Stimulated activated CD8-positive, alpha-beta memory T cell treated with anti-CD3 and anti-CD28 coated beads, Interleukin-2, amount 100 ng/mL, for 1 hour (primary cell): ENCODE measurements at places on chromosomes 7 and 10.

DNA sequence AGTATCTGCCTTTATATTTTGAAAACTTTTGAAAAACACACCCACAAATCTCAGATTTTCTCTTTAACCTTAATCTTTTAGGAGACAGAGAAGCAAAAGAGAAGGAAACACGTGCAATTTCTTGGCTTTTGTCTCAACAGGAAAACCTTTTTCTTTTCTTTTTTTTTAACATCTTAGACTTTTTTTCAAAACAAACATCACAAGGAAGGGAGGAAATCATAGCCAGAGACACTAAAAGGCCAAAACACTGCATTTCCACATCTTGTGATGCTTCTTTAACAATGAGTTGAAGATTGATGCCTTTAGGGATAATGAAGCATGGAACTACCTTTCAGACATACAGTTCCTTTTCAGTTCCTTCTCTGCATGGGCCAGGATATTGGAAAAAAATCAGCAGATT is 136.6 kb upstream of the NRBF2 start:
- DNase-seq = no peak

DNA sequence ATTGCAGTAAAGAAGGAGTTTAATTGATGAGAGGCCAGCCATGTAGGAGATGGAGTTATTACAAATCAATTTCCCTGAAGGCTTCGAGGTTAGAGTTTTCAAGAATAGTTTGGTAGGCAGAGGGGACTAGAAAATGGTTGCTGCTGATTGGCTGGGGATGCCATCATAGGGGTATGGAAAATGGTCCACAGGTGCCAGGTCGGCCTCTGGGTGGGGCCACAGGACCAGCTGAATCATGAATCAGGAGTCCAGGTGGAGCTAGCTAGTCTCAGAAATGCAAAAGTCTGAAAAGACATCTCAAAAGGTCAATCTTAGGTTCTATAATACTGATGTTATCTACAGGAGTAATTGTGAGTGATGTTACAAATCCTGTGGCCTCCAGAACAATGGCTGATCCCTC is 714.0 kb upstream of the GHITM start:
- DNase-seq = no peak

- DNase-seq = no peak
Measured at GRCh38 chr10:72887043-72887442, 6.5 kb upstream of the OIT3 start.

GRCh38 chr7:144668503-144668902 is 167.3 kb downstream of the TPK1 start:
- DNase-seq = no peak

- DNase-seq = no peak
Measured at GRCh38 chr10:37053476-37053875, 71.9 kb upstream of the ANKRD30A start.

GRCh38 chr10:63003816-63004453 is 129.2 kb upstream of the NRBF2 start:
- DNase-seq = no peak

- no peak for DNase-seq
Measured at GRCh38 chr10:17835688-17836087, 26.5 kb downstream of the MRC1 start.

GRCh38 chr7:115662120-115662519 is 368.4 kb downstream of the TFEC start:
- no peak for DNase-seq

DNA sequence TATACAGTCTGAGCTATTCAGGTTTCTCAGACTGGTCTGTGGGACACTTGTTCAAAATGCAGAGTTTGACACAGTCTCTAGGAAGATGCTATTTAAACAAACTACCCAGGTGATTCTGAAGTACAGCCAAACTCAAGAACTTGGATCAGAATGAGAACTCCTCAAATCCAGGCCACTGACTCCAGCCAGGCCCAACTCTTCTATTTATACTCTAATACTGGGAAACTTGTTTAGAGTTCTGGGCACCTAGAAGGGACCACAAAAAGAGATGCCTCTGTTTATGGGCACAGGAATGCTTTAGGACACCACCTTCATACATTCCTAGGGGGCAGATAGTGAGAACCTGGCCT is 40.1 kb upstream of the ADD3 start:
- no peak for DNase-seq

DNA sequence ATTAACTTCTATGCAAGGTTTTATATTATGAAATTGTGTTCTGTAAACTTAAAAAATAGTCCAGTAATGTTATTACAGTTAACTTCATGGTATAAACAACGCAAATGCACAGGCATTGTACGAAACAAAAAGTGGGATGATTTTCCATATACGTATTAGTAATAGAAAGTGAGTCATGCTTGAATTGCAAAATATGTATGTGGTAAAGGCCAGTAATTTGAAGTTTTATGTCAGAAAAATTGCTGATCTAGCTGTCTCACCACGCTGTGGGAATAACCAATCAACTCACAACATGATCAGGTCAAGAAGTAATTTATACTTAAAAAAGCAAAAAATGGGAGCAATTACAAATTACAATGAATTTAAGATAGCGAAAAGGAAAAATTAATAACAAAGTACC is 37.0 kb upstream of the GLI3 start:
- no peak for DNase-seq

- no peak for DNase-seq
Measured at GRCh38 chr10:86361156-86362128, 5.2 kb downstream of the GRID1 start.

DNA sequence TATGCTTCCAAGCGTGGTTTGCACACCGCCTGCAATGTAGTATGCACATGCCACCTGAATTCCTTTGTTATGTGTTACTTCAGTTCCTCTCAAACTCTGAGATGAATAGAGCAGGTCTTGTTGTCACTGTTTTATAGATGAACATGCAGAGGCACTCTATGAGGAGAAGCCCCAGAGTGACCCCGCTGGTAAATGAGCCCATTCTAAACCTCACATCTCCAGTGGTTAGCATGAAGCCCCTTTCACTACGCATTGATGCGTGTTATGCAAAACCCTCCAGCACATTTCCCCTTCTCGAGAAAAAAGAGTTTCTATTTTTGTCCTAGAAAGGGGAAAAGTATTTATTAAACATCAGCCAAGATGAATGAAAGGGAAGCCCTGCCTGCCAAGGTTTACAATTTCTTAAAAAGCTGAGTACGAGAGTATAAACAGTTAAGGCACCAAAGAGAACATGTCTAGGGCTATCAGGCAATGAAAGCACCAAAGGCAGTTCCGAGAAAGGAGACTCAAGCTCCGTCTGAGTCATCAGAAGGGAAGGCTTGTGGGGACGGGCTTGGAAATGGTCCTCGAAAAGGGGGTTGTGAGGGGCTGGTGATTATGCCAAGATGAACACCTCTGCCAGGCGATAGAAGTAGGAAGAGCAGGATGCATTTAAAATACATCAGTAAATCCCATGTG is 58.7 kb upstream of the PFKP start:
- no peak for DNase-seq

GRCh38 chr10:121217331-121217730 is 366.2 kb downstream of the WDR11 start:
- DNase-seq = no peak

GRCh38 chr10:43237631-43238446 is 29.0 kb downstream of the RASGEF1A start:
- no peak for DNase-seq

- DNase-seq = no peak
Measured at GRCh38 chr7:151724920-151725584, 151.9 kb downstream of the PRKAG2 start.

DNA sequence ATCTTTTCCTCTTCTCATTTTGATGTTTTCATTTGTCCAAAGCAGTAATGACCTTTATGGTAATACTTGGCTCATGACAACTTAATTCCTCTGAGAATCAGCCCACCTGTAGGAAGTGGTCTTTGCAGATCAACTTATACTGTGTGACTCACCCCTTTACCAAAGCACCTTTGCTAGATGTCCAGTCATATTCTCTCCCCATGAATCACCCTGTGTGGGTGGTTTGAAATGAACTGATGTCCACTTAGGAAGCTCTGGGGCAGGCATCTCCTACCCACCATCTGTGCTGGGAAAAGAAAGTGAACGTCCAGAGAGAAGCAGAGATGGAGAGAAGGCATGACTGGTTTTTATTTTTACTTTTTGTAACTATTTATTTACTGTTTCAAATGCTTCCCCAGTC is 410.3 kb downstream of the KIF20B start:
- DNase-seq = no peak

- DNase-seq = peak; percentile 50
Measured at GRCh38 chr7:55593515-55594318, 21.4 kb upstream of the VOPP1 start.

GRCh38 chr10:132448248-132448731 is 51.3 kb downstream of the PWWP2B start:
- DNase-seq = no peak
